NCI-H1417 treated with DMSO at 0.1 percent for 48 hours (cell line): ENCODE measurements at places on chromosomes 3 and 15.

DNA sequence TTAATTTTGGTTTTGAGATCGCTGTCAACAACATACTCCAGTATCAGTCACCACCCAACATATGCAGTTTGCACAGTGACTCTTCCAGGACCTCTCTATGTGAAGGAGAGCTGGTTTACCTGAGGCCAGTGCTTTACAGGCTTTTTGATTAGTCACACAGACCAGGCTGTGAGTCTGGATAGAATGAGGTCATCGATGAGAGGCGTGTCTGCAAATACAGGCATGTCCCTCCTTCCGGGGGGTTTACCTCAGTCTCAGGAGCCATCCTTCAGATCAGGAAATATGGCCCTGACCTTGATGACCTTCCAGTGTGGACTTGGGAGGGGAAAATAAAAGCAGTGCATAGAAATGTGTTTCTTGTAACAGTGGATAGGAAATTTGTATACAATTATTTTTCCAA, 46.9 kb downstream of the KBTBD12 start:
- DNase-seq = no peak

DNA sequence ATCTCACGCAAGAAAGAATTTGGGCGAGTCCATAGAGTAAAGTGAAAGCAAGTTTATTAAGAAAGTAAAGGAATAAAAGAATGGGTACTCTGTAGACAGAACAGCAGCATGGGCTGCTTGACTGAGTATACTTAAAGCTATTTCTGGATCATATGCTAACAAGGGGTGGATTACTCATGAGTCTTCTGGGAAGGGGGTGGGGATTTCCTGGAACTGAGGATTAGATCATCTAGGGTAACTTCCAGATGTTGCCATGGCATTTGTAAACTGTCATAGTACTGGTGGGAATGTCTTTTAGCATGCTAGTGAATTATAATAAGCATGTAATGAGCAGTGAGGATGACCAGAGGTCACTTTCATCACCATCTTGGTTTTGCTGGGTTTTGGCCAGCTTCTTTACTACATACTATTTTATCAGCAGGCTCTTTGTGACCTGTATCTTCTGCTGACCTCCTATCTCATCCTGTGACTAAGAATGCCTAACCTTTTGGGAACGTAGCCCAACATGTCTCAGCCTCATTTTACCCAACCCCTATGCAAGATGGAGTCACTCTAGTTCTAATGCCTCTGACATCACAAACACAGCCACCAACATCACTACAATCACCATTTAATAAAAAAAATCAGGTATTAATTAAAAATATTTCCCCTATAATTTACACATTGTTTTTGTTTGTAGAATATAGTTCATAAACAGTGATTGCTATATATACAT, 890.7 kb upstream of the EPHA6 start:
- no peak for DNase-seq

- no peak for DNase-seq
Observed at GRCh38 chr15:78855746-78856145, 16.9 kb upstream of the MORF4L1 start.

GRCh38 chr3:194396859-194397756, 2.0 kb downstream of the GP5 start:
- DNase-seq = no peak

- DNase-seq = no peak
Observed at GRCh38 chr15:66169625-66170024, 83.9 kb downstream of the MEGF11 start.

GRCh38 chr15:100221471-100222348, 120.1 kb downstream of the ADAMTS17 start:
- DNase-seq = no peak

DNA sequence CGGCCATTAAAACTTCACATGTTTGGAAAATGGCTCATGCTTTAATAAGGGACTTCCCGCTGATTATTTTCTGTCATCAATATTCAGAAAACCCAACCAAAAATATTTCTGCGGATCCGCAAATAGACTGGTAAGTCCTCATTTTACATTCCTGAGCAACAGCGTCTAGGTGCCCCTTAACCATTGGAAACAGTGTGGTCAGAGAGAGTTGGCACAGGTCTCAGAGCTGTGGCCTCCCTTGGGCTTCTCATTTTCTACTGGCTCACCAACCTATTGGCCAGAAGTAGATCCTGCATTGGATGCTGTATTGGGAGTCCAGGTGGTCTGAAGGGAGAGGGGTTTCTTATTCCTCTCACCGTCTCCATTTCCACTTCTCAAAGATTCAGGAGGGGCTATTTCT, 348.1 kb upstream of the DCBLD2 start:
- no peak for DNase-seq

GRCh38 chr15:47196048-47196447, 521.3 kb upstream of the SEMA6D start:
- DNase-seq = peak; percentile 43

DNA sequence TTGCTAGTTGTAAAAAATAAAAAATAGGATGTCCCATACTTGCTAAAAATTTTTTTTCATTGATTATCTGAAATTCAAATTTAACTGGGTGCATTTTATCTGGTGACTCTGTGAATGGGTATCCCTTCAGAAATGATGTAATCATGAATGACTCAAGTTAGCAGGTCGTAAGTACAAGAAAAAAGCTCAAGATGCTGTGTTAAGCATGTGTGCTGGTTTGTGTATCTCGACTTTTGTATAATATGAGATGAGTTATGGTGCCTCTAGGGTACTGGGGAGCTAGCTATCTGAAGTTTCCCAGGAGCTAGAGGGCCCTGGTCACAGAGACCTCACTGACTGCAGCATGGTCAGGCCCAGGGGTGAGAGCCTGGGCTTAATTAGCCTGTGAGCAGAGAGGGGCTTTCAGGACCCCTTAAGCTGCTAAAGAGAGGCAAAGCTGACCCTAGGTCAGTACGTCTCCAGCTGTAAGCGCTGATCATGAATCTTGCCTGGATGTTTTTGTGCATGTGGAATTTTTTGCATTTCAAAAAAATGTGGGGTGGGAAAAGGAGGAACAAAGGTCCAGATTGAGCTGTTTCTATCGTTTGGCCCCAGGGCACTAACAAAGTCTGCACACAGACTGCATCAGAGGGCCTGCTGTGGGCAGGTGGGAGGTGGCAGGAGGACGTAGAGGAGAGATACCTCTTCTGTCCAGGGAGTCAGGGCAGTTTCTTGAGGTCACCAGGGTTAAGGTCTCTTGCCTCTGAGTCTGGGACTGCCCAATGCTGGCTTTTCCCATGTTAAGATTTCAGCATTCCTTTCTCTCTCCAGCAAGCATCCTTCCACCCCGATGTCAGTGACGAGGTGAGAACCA, 233.2 kb upstream of the TPM1 start:
- DNase-seq = no peak

DNA sequence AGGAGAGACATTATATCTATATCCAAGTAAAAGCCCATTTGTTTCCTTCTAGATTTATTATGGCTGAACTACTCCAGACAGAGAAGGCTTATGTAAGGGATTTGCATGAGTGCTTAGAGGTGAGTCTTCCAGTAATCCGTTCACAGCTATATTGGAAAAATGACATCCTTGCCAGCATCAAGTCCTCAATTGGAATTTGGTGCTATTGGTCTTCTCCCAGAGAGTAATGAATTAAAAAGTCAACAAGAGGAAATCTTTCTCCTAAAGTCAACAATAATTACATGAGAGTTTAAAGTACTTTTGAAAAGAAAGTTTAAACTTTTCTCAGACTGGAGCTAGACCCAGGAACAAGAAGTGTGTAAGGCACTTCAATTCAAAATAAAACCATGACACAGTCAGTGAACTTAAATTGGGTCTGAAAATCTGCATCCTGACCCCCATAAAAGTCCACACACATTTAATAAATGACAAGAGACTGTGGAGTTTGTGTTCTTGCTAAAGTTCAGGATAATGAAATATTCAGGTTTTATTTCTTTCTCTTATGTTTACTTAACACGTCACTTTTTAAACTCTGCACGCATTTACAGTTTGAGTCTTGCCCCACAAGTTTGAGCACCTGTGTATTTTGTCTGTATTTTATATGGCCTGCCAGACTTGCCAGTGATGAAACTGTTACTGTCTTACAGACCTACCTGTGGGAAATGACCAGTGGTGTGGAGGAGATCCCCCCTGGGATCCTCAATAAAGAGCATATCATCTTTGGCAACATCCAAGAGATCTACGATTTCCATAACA, 268.2 kb upstream of the UMPS start:
- DNase-seq = no peak

GRCh38 chr3:147361454-147362420, 44.6 kb downstream of the ZIC4 start:
- no peak for DNase-seq

- DNase-seq = no peak
Observed at GRCh38 chr3:53412953-53413352, 65.6 kb upstream of the DCP1A start.

DNA sequence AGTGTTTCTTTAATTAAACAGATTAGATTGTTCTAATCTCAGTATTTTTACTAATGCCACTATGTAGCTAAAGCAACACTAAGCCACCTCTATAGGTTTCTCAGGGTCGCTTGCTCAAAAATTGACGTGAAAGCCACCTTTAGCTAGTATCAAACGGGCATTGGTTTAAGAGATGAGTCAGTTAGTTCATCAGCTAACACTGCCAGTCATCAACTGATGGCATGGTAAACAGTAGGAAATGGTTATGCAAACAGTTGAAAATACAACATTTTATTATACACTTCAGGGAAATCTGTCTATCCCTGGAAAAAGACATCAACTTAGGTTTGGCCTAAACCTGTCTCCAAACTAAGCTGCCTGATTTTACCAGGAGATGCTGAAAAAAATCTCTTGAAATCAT, 582.3 kb upstream of the NAALADL2 start:
- DNase-seq = no peak

GRCh38 chr3:177665122-177665808, 468.0 kb upstream of the TBL1XR1 start:
- no peak for DNase-seq

DNA sequence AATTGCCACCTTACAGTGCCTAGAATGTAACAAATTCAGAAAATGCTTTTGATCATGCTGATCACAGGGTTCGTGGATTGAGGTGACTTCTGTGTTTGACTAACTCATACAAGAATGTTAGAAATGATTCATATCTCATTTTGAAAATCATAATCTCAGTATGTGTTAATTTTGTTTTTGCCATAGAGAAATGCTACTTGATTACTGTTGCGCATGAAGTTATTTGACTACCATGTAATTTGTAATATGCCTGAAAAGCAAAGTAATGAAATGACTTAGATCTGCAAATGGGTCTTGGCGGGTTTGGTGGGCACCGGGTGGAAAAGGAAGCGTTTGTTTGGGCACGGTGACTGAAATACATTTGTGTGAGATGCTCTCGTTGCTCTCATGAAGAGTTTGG, 173.6 kb upstream of the BHLHE40 start:
- DNase-seq = no peak

GRCh38 chr3:105933871-105934270, 65.1 kb upstream of the CBLB start:
- DNase-seq = no peak

GRCh38 chr3:115381573-115381912, 234.5 kb upstream of the ZBTB20 start:
- no peak for DNase-seq

- no peak for DNase-seq
Observed at GRCh38 chr3:126551121-126551838, 7.5 kb downstream of the C3orf22 start.

- DNase-seq = no peak
Observed at GRCh38 chr15:83292317-83292716, 7.9 kb upstream of the BNC1 start.

GRCh38 chr15:58738046-58738707, 11.3 kb downstream of the ADAM10 start:
- no peak for DNase-seq

DNA sequence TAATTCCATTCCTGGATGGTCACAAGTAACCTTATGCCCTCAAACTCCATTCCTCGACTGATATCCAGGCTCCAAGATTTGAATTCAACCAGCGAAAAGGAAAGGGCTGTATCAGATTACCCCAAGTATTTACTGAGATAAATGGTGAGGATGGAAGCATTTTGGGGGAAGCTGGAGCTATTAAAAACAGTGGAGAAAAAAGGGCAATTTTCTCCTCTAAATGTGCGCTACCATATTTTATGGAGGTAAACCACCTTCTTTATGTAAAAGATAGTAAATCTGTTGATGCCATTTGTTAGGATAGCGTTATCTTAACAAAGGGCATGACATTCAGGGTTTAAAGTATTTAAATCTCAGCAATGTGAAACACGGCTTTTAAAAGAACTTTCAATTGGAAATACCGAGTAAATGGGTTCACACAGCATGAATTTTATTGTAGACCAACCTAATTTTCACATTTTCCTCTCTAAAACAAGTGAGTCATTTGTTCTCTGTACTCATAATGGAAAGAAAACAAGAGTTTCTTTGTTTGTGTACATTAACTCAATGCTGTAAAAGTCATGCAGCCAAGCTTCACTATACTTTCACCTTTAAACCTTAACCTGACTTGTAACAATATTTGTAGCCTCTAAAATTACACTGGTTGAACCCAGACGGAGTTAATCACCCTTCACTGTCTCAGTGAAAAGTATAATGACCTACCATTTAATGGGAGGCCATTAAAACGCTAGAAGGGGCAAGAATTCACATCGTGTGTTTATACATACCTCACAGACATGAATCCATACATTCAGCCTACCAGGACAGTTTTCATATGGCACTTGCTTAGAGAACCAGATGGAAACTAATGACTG, 773.4 kb downstream of the ROBO1 start:
- no peak for DNase-seq

GRCh38 chr3:138915503-138916498, 31.1 kb downstream of the FOXL2 start:
- DNase-seq = peak; percentile 23

GRCh38 chr3:22209578-22209977, 458.6 kb upstream of the ZNF385D start:
- no peak for DNase-seq

DNA sequence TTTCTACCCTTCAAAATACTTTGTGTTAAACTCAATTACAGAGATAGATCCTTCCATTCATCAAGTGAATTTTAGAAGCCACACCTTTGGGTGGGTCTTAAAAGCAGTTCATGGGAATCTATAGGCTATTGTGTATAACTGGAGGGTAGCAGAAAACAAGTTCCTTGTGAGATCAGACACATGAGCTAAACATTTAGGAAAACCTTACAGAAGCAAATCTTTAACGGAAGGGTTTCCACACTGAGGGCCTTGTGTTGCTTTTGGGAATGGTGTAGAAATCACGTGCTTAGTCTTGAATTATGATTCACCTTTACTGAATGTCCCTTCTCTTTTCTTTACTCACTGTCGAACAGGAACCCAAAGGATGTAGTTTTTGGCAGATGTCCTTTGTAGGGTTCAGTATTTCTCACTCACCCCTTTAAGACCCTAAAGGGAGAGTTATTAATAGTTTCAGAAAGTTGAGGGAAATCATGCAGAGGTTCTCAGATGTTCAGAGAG, 257.3 kb upstream of the CTDSPL start:
- DNase-seq = no peak

DNA sequence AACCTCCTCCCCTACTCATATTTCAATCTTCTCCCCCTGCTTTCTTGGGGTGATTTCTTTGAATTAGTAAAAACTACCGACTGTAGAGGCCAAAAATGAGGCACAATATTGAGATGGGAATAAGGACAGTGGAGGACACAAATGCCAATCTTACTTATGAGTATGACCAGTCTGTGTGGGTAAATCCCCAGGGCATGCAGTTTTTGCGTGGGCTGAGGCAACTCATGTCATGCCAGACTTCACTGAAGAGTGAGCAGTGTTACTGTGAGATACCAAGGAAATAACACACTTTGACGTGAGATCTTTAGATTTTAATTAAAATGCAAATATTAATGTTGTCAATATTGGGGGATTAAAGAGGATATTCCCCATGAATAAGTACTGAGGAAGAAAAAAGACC, 254.3 kb upstream of the ICE2 start:
- DNase-seq = no peak

GRCh38 chr15:34616613-34617012, 33.2 kb upstream of the GOLGA8B start:
- DNase-seq = no peak
